Hematopoietic multipotent progenitor cell treated with erythropoietin and hydrocortisone succinate and interleukin-3 and kit ligand, for 6 days (in vitro differentiated cells): ENCODE measurements at places on chromosomes 6 and 20.

- no peak for DNase-seq
Observed at GRCh38 chr20:48025051-48025515, 239.8 kb upstream of the SULF2 start.

GRCh38 chr20:11080781-11081377 is 407.1 kb upstream of the JAG1 start:
- no peak for DNase-seq

DNA sequence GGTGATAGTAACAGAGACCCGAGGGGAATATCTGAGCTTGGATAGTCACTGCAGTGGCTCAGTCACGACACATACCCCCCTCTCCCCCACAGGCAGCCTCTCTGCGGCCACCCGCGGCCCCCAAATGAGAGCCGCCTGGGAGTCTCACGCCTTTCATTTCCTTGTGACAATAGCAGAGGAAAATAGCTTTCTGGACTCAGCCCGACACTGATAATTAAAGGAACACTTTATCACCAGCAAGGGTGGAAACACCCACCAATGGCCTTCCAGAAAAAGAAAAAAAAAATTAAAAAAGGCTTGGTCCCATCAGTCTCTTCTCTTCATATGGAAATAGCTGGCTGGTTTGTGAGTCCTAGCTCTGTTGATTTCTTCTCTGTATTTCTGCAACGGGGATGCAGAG is 35.1 kb upstream of the KCNG1 start:
- DNase-seq, result no peak

- DNase-seq, result peak; percentile 88
Observed at GRCh38 chr6:151229401-151230276, 10.1 kb upstream of the AKAP12 start.

- no peak for DNase-seq
Observed at GRCh38 chr6:11771473-11772048, 7.0 kb downstream of the ADTRP start.

GRCh38 chr6:157941101-157941863 is 40.4 kb upstream of the SYNJ2 start:
- no peak for DNase-seq

GRCh38 chr6:113821445-113821844 is 35.7 kb upstream of the MARCKS start:
- DNase-seq, result no peak

- DNase-seq, result peak; percentile 56
Observed at GRCh38 chr6:116572162-116572561, 858 bp downstream of the RWDD1 start.

DNA sequence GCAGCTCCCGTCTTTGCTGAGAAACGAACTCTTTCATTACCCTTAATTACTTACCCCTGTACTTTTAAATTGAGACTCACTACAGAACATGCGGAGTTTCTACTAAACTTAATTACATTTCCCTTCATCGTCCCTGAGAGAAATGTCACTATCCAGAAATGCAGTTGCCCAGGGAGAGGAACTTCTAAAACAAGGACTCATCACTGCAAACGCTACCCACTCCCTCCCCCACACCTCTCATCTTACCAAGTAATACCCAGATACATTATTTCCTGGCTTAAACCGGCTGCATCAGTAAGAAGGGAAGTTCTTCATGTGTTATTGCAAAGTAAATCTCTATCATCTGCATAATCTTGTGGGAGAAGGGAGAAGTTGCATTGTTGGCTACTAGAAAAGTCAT is 138.3 kb downstream of the IPCEF1 start:
- peak; percentile 9 for DNase-seq

DNA sequence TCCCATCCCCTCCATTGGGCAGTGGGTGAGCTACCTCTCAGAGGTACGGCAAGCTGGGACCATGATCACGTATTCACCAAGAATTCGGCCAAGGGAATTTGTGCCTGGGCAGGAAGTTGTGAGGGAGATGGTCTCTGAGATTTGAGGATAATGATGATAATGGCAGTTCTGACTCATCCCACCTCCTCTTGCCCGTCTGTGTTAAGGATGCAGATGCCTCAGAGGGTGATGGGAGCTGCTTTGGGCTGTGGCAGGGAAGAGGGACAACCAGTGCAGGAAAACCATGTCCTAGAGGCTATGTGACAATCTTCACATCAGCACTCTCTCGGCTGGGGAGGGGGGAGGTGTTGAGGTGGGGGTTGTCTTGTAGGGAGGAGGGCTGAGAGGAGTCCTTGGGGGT is 4.3 kb downstream of the TGM6 start:
- DNase-seq, result no peak

DNA sequence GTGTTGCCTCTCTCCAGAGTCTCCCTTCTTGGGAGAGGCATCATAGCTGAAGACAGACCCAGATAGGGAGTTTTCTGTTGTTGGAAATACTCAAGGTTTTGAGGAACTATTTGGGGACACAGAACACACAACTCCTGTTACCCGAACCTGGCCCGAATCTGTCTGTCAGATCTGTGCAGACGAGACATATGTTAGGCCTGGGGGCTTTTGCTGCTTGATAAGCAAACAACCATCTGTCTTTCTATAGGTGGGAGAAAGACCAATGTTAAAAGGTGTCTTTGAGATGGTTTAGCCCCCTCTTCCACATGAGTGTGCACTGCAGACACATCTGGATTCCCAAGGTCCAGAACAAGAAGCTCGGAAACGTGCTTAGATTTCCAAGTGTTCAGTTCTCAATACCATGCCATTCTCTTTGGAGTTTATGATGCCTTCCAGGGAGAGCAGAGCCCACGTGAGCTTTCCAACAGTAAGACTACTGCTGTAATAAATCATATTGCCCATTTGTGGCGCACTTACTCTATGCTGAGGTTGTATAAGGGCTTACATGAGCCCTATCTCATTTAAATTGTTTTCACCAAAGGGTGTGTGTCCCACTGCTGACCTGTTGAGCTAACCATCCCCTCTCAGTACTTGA is 3.8 kb upstream of the STX16 start:
- peak; percentile 37 for DNase-seq

GRCh38 chr6:72787391-72788031 is 165.6 kb downstream of the KCNQ5 start:
- no peak for DNase-seq

DNA sequence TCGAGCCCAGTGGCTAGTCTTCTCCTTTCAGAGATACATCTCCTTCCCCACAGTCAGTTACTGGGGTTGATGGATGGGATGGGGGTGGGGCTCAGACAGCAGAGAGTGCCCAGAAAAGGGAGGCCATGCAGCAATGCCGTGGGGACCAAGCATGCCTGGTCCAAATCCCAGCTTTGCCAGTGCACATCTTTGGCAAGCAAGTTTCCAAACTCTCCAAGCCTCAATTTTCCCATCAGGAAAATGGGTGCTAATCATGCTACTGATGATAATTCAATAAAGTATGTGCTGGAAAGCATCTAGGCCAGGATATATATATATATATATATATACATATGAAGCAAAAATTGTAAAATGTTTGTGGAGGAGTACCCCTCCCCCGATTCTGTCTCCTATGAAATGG is 78.9 kb downstream of the CD40 start:
- no peak for DNase-seq

DNA sequence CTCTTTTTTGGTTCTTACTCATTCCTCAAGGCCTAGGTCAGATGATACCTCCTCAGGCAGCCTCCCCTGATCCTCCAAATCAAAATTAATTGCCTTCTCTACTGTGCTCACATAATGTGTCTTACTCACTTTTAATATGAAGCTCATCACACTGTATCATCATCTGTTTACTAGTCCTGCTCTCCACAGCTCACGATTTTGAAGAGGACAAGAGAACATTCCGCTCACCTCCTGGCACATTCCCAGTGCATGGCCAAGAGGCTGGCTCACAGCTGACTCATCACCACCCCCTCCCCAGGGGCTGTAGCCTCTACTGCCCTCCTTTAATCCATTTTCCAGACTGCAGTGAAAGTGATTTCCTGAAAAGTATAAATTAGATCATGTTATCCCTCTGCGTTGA is 133.1 kb downstream of the ALDH8A1 start:
- no peak for DNase-seq

DNA sequence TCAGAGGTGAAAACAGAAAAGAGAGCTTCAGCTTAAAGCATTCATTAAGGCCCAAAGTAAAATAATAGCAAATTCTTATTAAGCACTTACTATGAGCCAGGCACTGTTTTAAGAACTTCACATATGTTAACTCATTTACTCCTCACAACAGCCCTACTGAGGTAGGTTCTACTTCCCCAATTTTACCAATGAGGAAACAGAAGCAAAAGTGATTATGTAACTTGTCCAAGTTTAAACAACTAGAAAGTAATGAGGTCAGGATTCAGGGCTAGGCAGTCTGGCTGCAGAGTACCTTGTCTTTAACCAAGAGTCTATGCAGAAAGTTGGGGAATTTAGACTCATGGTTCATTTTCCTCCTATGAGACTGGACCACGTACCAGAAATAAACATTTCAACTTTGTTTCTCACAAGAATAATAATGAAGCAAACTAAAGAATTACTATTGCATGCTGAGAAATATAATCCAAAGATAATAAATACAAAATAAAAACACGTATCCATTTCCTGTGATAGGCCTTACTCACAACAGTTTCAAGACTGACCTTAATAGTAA is 3.8 kb downstream of the COL21A1 start:
- peak; percentile 27 for DNase-seq

DNA sequence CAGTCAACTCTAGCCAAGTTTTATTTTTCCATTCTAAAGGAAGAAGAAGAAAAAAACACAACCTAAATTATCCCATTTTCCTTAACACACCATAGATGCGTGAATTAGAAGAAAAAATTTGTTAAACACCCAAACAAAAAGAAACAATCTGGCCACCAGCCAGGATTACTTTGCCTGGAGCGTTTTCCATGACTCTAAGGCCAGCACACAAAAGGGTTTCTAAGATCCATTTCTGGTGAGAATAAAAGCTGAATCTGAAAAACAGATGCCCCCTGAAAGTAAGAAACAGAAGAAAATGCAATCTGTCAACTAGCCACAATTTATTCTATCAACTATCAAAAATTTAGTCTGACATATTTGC is 267.2 kb upstream of the SULF2 start:
- no peak for DNase-seq

DNA sequence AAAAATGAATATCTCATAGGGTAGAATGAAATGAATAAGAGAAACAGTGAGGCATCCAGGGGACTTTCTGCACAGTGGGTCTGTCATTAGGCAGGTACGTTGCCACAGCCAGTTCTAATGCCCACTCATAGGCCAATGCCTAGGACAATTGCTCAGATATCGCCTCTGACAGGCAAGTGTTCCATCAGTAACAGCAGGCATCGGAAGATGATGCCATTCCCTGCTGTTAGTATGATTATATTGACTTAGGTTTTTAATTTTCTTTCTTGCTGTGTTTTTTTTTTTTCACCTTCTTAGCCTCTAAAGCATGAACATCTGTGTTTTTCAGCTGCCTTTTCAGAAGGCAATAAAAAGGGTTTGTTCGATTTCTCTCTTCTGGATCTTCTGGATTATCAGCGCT is 90.7 kb downstream of the PRL start:
- no peak for DNase-seq

DNA sequence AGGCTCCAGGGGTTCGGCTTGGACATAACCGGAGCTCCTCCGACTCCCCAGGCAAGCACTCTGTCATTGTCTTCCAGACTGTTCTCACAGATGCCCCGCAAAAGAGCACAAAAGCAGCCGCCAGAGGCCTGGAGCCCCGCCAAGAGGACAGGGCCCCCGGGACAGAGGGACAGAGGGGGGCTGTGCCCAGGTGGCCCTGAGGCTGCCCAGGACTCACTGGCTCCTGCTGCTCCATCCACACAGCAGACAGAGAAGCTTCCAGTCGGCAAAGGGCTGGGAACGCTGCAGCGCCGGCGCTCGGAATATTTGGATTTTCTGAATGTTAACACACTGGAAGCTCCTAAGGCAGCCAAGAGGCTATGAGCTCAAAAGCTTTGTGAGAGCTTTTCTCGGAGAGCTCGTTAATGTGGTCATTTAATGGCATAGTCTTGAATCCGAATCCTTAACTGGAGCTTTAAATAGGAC is 68.0 kb upstream of the QKI start:
- DNase-seq, result no peak

- peak; percentile 37 for DNase-seq
Observed at GRCh38 chr6:41892921-41893564, 2.1 kb downstream of the USP49 start.

- no peak for DNase-seq
Observed at GRCh38 chr6:75145976-75146375, 59.9 kb downstream of the COL12A1 start.

DNA sequence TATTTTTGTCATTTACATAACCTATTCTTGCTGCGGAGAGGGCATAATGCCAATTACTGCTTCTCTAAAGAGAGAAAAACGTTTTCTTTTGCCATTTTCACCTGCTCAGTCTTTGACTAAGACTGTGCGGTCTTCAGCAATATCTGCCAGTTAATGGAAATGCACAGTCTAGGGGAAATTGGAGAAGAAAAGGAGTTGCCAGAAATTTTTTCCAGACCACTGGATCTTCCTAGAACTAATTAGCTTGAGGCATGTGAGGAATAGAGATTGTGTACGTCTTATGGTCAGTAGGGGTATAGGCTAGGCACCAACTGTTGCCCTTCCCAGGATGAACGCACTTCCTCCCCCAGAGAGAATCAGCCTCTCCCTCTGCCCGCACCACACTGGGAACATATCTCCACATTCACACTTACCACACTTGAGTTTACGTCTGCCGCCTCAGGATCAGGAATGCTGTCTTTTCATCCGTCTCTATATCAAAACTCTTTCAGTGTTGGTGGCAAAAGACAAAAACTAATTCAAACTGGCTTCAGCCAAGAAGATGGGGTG is 67.9 kb upstream of the E2F3 start:
- DNase-seq, result no peak

DNA sequence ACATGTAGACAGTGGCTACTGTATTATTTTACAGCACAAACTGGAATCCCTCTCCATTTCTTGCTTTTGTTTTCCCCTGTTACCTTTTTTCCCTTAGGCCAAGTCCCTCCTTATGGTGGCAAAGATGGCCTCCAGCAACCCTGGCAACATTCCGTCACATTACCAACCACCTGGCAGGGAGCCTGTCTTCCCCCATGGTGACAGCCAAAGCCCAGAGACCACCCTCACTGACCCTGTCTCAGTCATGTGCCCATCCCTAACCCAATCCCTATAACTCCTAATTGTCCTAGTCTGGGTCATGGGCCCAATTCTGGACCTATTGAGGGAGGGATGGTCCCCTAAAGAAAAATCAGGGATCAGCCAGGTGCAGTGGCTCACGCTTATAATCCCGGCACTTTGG is 27.6 kb downstream of the PARD6B start:
- no peak for DNase-seq

GRCh38 chr6:139323511-139324300 is 31.9 kb upstream of the TXLNB start:
- peak; percentile 88 for DNase-seq

DNA sequence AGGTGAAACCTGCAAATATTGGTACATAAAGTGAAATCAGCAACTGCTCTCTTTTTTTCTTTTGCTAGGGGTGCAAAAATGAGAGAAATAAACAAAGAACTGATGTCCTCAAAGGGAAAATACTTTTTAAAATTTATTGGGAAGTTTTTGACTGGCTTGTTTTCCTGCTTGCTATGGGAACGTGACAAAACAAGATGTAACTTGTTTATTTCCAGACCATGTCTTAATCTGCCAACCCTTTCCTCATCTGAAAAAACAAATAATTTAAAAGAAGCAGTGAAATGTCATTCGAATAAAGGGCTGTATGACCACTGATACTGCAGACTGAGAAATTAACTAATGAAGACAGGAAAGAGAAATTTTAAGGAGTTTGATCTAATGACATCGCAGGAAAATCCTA is 221.9 kb downstream of the CBLN4 start:
- no peak for DNase-seq
